ENCODE measurements at places on chromosomes 4 and X.

GRCh38 chrX:79715448-79715847, 299.1 kb upstream of the TBX22 start:
- no peaks in the 10 kb centered on the region for H3K4me1 ChIP-seq
- H3K36me3 ChIP-seq: no peaks in the 10 kb centered on the region
- no peak overlapping the region for H3K27ac ChIP-seq
- DNase-seq: no peak
- H3K27me3 ChIP-seq: no peaks in the 10 kb centered on the region

- no peaks in the 10 kb centered on the region for H3K27me3 ChIP-seq
- H3K4me3 ChIP-seq: no peak overlapping the region
- no peak for DNase-seq
- peak overlapping the region; percentile 15 for H3K27ac ChIP-seq
Observed at GRCh38 chr4:140096921-140097320, 57.1 kb downstream of the MAML3 start.

- H3K27me3 ChIP-seq: peaks cover 14% of the 10 kb centered on the region
- H3K4me1 ChIP-seq: peaks cover 11% of the 10 kb centered on the region
- H3K4me3 ChIP-seq: no peak overlapping the region
- H3K36me3 ChIP-seq: no peaks in the 10 kb centered on the region
Observed at GRCh38 chrX:119698845-119699244, 5.9 kb upstream of the SEPTIN6 start.

DNA sequence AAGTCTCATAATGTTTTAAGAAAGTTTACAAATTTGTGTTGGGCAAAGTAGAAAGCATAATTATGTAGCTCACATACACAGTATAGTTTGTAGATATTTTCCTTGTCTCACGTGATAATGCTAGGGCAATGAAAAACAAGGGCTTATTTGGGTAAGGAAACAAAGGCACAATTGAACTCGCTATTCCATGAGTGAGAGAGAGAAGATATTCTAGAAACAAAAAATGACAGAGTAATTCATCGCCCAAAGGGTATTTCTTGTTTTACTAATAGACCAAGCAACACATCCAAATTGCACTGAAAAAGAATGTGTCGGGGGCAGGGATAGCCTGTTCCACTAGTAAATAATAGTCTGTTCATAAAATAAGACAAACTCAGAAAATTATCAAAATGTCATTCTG, 3.6 kb upstream of the ASB11 start:
- no peak for DNase-seq
- H3K4me1 ChIP-seq: no peaks in the 10 kb centered on the region
- no peak overlapping the region for H3K27ac ChIP-seq
- H3K4me3 ChIP-seq: no peak overlapping the region

DNA sequence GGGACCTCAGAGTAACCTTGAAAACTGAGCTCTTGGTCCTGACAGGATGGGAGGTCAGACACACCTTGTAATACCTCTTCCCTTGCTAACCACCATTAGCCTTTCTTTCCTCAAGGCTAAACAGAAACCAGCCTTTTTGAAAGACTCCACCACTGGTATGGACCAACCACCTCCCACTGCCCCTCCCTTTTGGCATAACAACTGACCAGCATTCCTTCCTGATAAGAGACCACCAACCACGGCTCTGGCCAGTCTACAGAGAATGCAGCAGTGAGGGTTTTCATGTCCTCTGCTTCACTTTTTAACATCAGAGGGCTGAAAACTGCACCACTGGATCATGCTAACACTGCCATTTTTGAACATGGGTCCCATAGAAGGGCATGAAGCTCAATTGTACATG, 100.2 kb upstream of the MID1IP1 start:
- H3K4me3 ChIP-seq: no peak overlapping the region
- peaks cover 20% of the 10 kb centered on the region for H3K4me1 ChIP-seq
- no peak overlapping the region for H3K27ac ChIP-seq
- H3K27me3 ChIP-seq: no peaks in the 10 kb centered on the region
- no peak for DNase-seq

DNA sequence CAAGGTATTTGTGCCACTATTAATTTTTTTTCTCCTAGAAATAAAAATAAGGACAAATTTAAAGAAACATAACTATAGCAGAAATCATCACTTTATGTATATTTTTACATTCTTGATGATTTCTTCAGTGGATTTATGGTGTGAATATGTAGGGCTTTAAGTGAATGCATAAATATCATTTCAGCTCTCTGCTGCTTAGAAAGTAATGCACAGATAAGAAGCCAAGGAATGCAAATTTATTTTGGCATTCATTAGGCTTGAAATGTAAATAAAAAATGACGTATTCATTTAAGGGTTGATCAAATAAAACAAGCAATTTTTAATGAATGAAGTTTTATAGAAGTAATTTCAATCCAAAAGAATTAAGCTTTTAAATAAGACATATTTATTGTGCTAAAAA, 66.3 kb downstream of the NFKB1 start:
- peaks cover 67% of the 10 kb centered on the region for H3K36me3 ChIP-seq
- H3K27ac ChIP-seq: no peak overlapping the region
- peaks cover 50% of the 10 kb centered on the region for H3K4me1 ChIP-seq
- DNase-seq: no peak

DNA sequence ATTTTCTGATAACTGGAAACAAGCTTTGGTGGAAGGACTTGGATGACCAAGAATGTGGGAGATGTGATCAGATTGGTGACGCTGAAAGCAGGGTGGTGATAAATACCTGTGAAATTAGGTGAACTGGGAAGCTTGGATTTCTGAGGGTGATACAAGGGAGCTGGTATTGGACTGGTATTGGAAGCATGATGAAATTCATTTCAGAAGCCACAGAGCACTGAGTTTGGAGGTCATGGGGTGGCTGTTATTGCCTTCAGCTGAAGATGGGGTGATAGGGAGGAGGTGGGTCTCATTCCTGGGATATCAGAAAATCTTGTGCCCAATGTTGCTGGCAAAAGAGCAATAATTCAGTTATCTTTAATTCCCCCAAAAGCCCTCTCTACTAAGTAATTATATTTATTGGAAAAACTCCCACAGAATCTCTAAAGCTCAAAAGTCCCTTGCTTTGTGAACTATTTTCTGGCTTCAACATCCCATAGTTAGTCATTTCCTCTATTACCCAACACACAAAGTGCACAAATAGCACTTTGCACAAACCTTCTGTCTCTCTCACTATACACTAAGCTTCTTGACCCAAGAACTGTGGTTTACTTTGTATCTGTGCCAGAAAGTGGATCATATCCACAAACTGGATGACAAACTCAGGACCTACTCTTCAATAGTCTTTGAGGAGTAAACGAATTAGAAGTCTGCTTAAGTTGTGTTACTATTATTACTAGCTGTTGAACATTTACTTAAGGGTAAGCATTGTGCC, 23.1 kb upstream of the CAMK2D start:
- H3K27me3 ChIP-seq: no peaks in the 10 kb centered on the region
- no peak for DNase-seq
- no peaks in the 10 kb centered on the region for H3K36me3 ChIP-seq
- no peak overlapping the region for H3K27ac ChIP-seq
- H3K4me3 ChIP-seq: no peak overlapping the region

- H3K4me3 ChIP-seq: no peak overlapping the region
- no peak overlapping the region for H3K27ac ChIP-seq
- H3K4me1 ChIP-seq: no peaks in the 10 kb centered on the region
- H3K27me3 ChIP-seq: no peaks in the 10 kb centered on the region
- DNase-seq: no peak
Observed at GRCh38 chr4:22901631-22902030, 208.9 kb downstream of the GBA3 start.

GRCh38 chrX:54049801-54050200, 5.5 kb upstream of the PHF8 start:
- peaks cover 9% of the 10 kb centered on the region for H3K4me1 ChIP-seq
- H3K4me3 ChIP-seq: no peak overlapping the region
- no peak overlapping the region for H3K27ac ChIP-seq
- H3K27me3 ChIP-seq: no peaks in the 10 kb centered on the region
- DNase-seq: no peak

GRCh38 chrX:147803948-147804347, 107.8 kb upstream of the FMR1 start:
- H3K27me3 ChIP-seq: peaks cover 3% of the 10 kb centered on the region
- H3K4me1 ChIP-seq: peaks cover 10% of the 10 kb centered on the region
- no peak overlapping the region for H3K27ac ChIP-seq
- no peak overlapping the region for H3K4me3 ChIP-seq
- peak; percentile 24 for DNase-seq

DNA sequence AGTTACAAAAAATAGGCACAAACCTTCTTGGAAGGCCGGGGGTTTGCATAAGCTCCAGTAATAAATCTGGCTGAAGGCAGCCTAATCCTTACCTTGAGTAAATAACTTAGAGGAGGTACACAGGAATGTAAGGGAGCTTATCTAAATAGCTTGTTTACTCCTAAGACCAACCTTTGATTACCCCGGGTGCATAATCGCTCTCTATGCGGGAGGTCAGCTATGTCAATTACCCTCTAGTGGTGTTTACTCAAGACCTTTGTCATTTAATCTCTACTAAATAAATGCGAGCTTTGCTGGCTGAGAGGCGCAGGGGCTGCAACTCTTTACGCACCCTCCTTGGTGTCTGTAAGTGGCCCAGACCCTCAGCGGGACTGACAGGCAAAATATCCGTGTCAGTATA, 50.2 kb upstream of the MAP9 start:
- no peak overlapping the region for H3K4me3 ChIP-seq
- no peaks in the 10 kb centered on the region for H3K27me3 ChIP-seq
- H3K27ac ChIP-seq: no peak overlapping the region
- no peaks in the 10 kb centered on the region for H3K36me3 ChIP-seq
- no peak for DNase-seq

- no peak for DNase-seq
- H3K36me3 ChIP-seq: no peaks in the 10 kb centered on the region
- H3K27me3 ChIP-seq: no peaks in the 10 kb centered on the region
- no peak overlapping the region for H3K4me3 ChIP-seq
- H3K4me1 ChIP-seq: no peaks in the 10 kb centered on the region
Observed at GRCh38 chr4:80809039-80809729, 221.3 kb upstream of the BMP3 start.
